ENCODE measurements at places on chromosomes 5 and 9.

DNA sequence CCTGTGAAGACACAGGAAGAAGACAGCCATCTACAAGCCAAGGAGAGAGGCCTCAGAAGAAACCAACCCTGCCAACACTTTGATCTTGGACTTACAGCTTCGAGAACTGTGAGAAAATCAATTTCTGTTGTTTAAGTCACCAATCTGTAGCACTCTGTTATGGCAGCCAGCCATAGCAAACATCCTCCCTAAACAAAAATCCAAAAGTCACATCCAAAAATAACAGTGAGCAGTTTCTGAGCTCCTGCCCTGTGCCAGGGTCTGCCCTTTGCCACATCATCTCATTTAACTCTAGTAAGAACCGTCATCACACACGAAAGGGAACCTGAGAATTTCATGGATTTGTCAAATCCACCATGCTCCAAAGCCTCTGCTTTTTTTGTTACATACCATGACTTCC is 118.8 kb downstream of the TRIM36 start:
- no peak for DNase-seq

DNA sequence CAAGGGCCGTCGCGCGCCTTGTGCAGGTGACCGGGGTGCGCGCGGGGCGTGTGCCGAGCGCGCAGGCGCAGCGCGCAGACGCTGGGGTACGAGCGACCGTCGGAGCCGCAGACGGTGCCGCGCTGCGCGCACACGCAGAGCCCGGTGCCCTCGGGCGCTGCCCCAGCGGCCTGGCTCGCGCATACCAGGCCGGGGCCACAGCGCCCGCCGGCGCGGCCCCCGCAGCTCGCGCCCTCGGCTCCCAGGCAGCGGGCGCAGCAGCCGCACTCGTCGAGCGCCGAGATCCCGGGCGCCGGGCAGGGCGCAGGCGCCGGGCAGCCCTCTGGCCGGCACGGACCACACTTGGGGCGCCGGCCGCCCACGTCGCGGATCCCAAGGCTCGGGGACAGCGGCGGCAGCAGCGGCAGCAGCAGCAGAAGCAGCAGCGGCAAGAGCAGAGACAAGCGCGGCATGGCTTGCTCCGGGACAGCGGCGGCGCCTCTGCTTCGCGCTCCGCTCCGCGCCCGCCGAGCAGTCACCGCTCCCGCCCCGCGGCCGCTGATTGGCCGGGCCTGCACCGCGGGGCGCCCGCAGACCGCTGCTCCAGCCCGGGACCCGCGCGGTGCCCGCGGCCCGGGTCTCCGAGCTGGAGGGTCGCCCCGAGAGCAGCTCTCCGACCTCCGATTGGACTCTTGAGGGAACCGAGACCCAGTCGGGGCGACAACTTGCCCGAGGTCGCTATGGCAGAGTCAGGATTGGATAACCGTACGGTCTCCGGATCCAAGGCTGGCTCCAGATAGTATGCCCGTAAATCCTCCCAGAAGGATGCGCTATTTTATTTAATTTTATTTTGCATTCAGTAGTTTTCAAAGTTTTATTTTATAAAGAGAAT is at the start of gene IGFBPL1:
Gene IGFBPL1 (minus strand): TSS at position 482 of the 871 bp plus-strand sequence. CDS start 30 bp downstream, at position 452.
- DNase-seq: no peak

DNA sequence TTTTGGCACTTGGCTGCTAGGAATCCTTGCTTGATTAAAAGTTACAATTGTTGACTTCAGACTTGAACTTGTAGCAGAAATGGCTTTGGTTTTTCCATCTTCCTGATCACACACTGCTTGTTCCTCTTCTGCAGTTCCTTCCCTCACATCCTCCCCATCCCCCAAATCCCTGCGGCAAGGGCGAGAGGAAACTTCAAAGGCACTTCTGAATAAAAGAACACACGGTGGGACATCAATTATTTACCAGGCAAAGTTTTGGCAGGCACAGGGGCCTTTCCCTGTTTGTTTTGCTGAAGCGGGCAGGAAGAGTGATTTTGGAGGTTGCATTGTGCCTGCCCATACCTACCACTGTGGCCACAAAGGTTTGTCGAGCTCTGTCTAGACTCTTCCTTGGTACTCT is 260.9 kb downstream of the KIF4B start:
- no peak for DNase-seq

DNA sequence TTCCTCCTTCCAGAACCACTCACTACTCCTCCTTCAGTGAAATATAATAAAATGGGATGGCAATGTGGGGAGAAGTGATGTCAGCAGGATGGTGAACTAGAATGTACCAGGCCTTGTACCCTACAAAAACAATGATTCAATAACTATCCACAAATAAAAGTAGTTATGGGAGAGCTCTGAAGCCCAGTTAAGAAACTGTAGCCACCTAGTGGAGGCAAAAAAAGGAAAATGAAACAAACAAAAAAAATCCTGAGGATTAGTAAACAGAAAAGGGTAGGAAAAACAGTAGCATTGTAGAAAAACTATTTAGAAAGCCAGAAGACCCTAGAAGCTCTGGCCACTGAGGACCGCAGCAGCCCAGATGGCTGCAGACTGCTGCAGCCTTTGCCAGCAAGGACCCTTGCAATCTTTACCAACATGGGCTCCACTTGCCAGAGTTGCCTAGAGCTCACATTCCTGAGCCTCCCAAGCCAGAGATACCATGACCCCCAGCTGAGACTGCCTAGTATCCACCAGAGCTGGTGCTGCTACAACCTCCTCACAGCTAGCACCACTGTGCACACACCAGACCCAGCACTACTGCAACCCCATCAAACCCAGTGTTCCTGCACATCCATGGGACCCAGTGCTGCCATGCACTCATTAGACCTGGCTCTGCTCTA is 259.7 kb upstream of the MSX2 start:
- DNase-seq: no peak

DNA sequence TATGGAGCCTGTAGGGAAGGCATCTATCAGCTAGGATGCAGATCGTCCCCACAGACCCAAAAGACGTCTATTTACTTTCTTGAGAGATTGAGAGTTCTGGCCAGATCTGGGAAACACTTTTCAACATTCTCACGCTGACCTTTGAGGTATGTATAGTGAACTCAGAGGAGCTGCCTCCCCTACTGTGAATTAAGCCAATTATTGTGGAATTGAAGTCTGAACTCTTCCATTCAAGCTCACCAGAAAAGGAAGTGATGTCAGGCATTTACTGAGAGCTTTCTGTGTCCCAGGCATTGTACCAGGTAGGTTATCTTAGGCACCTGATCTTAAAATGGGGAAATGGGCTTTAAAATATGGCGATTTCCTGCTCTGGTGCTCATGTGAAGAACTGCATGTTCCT is 136.5 kb downstream of the SV2C start:
- no peak for DNase-seq

GRCh38 chr5:157772127-157772526 is 28.6 kb downstream of the LSM11 start:
- no peak for DNase-seq

DNA sequence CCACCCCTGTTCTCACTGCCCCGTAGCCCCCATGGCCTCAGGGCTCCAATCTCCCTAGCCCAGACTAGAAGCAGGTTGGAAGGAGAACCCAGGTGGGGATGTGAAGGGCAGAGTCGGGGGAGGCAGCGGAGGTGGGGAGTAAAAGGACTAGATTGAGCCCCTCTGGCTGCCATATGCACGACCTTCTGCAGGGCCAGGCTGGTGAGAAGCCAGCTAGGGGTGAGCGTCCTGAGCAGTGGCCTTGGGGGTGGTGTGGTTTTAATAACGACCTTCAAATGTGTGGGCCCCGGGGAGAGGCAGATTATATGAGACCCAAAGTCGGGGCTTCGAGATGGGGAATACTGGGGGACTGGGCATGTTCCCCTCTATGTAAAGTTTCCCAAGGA is 139.5 kb downstream of the C9orf50 start:
- DNase-seq: no peak

- DNase-seq: no peak
Measured at GRCh38 chr5:178525906-178526732, 64.1 kb downstream of the COL23A1 start.

All from CD8-positive, alpha-beta memory T cell (primary cell).